ENCODE measurements at places on chromosomes 3 and 15.

DNA sequence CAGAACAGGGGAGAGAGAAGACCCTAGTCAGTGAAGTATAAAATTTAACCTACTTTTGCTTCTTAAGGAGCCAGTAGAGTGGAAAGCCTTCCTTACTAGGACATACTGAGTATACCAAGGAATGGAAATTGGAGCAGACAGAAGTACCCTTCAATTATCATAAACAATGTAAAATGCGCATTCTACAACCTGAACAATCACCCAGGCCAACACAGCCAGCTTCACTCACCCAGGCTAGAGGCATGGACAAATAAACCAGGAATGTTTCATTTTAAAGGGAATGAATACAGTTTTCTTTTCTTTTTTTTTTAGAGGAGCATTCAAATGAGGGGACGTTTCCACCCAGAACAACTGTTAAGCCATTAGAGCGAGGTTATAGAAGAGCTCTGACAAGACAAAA, 41.9 kb upstream of the PLXND1 start:
- DNase-seq, result no peak

GRCh38 chr15:85504749-85505676, 124.6 kb downstream of the AKAP13 start:
- DNase-seq, result peak; percentile 55

DNA sequence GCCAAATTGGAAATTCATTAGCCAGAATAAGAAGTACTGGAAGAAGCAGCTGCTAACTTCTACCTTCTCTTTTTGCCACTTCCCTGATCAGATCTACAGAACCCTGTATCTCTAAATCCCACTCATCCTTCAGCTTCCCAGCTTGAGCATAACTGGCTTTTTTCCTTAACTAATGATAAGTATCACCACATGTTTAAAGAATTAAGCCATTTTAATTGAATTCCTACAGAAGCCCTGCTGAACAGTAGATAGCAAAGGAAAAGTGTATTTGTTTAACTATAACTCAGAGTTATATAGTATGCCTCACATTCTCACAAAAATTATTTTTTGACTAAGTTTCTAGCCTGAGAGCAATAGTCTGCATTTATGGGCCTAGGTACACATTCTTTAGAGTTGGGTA, 262.4 kb downstream of the UBE2E2 start:
- DNase-seq, result no peak

GRCh38 chr15:88125576-88125975, 131.0 kb downstream of the NTRK3 start:
- DNase-seq, result peak; percentile 12

- no peak for DNase-seq
Measured at GRCh38 chr15:31504462-31504839, 177.8 kb downstream of the KLF13 start.

- peak; percentile 87 for DNase-seq
Measured at GRCh38 chr3:186287711-186288110, 74.3 kb downstream of the DGKG start.

DNA sequence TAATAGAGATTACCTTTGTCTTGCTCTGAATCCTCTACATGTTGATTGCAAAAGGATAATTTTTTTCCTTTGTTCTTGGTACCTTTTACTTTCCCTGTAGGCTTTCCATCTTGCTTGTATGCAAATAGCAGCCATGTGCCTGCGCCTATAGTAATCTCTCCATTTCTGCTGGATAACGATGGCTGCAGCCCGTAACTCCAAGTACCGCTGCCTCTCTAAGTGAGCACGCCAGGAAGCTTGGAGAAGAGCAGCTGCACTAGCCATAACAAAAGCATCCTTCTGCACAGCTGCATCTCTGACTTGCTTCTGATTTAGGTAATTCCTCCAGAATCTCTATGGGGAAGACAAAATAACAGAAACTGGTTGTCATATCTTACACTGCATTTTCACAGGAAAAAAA, 89.3 kb downstream of the NR2E3 start:
- no peak for DNase-seq

GRCh38 chr3:137709011-137709601, 55.0 kb upstream of the SOX14 start:
- DNase-seq, result no peak

GRCh38 chr3:38636464-38636863, 13.0 kb downstream of the SCN5A start:
- no peak for DNase-seq

DNA sequence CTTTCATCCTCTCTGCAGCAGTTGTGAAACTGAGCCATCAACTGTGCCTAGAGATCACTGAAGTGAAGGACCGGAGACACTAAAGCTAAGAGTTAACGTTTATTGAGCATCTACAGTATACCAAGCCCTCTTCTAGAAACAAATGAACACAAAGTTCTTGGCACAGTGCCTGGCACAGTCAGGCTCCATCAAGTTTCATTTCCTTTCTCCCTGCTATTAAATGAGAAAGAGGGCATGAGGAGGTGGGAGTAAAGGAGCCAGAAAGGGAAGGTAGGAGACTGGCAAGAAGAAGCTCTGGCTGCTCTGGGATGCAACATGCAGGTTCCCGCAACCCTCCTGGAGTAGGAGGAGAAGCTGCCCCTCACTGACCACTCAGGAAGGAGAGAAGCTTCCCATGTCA, 30.6 kb downstream of the CYP19A1 start:
- DNase-seq, result no peak

DNA sequence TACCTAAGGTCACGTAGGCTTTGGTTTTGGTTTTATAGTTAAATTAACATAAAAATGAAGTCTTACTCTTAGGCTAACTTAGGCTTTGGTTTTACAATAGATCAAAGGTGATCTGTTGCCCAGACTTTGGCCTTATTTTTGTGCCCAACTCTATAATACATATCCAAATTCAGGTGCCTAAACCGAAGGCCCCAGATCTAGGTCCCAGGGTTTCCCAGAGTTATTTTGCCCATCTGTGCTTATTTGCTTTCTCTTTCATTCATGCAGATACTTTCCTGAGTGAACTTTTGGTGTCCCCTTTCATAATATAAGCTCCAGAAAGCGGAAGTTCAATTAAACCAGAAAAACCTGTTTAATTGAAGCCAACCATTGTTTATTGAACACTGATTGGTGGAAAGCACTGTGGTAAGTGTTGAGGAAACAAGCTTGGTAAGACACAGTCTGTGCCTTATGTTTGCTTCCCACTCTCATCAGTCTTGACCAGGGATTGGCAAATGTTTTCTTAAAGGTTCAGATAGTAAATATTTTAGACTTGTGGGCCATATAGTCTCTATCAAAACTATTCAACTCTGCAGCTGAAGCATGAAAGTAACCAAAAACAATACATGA, 209.7 kb downstream of the WDR72 start:
- DNase-seq, result no peak

- DNase-seq, result no peak
Measured at GRCh38 chr3:62705721-62706120, 169.5 kb downstream of the CADPS start.

- no peak for DNase-seq
Measured at GRCh38 chr3:120161902-120162301, 67.7 kb upstream of the GSK3B start.

DNA sequence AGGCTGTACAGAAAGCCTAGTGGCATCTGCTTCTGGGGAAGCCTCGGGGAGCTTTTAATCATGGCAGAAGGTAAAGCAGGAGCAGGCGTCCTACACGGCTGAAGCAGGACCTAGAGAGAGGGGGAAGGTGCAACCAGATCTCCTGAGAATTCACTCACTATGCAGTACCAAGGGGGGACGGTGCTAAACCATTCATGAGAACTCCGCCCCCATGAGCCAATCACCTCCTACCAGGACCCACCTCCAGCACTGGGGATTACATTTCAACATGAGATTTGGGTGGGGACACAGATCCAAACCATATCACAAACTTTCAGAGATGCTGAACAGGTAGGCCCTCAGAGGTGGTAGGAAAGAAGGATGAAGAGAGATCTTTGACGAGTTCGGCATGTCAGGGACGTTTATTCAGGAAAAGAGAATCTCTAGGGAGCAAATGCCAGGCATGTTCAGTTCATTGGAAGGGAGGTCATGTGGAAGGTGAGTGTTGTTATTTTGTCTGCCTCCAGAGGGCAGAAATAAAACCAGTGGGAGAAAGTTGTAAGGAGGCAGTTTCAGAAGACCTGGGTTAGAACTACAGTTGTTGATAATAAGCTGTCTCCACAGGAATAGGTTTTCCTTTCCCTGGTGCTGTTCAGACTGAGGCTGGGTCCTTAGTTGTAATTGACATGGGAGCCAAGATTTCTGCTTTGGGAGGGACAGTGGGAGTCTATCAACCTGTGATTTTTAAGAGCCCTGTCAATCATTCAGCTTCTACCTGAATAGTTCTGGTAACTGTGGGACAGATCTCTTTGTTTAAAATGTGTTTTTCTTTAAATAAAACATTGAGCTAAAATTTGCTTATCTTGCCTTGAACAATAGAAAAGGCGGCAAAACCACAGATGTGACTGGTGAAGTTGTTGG, 4.3 kb upstream of the FNDC3B start:
- DNase-seq, result no peak

- DNase-seq, result no peak
Measured at GRCh38 chr15:45585069-45585791, 1.9 kb upstream of the BLOC1S6 start.

- no peak for DNase-seq
Measured at GRCh38 chr3:17782751-17783150, 40.3 kb upstream of the TBC1D5 start.

DNA sequence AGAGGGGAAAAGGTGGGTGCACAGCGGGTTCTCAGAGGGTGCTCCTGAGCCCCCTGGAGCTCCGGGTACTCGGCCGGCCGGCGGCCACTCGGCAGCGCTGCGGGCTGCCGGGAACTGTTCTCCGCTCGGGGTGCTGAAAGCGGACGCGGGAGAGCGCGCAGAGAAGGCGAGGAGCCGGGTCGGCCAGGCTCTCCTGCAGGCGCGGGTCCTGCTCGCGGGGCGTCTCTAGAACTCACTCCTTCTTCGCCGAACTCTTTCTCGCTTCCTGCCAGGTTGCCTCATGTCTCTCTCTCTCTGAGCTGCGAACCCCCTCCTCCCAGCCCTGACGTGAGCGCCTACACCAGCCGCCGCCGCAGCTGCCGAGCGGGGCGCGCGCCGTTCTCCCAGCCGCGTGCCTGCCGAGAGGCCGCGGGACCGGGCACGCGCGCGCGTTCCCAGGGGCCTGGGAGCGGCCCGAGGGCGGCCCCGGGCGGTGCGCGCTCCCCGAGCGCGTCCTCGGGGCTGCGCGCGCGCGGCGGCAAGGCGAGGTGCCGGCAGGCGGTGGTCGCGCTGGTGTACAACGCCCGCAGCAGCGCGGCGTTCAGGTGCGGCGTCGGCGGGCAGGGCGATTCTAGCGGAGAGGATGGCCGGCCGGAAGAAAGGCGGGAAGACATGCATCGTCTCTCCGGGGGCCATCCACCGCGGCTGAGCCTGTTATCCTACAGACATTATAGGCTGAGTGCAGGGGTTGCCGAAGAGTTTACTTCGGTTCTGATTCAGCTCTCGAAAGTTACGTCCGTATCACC, at the start of gene PEX5L:
Gene PEX5L (minus strand): TSS at position 267 of the 785 bp plus-strand sequence. CDS start 338 bp downstream, outside the sequence.
- DNase-seq, result peak; percentile 7

DNA sequence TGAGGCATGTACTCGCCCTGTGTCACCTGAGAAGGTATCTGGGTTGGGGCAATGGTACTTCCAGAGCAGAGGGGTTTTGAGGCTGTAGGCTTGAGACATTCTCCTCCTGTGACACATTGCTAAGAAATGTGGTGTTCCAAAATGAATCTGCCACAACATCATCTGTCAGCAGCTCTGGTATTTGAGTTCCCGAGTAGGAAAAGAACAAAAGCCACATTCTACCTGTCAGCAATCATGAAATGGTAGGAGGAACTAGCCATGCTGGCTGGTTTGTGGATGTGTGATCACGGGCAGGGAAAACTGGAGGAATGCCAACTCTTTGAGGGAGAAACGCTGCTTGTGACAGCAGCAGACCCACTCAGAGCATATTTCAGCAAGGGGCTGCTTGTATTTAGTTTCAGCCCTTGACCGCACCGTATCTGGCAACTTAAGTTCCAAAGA, 579.4 kb upstream of the TBL1XR1 start:
- no peak for DNase-seq

DNA sequence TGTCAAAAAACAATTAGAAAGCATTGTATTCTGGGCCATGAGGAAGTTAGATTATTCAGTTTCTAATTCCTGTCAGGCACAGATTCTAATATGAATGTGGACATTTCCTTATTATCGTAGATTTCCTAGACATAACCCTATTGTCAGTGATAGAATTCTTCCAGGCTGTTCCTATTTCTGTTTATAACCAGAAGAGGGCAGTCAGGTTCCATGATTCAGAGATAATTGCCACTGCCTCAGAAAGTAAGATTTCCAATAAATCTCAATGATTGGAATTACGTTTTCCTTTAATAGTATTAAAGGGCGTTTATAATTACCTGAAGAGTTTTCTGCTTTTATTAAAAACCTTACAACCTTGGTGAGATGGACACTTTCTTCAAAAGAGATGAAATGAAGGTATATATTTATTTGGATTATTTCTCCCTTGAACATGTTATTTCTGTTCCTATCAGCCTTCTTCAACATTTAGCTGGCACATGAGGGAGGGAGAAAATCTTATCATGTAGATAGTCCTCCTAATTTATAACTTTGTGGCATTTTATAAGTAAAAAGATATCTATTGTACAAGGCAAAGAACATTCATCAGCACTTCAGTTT, 439.2 kb downstream of the MCTP2 start:
- DNase-seq, result peak; percentile 30

DNA sequence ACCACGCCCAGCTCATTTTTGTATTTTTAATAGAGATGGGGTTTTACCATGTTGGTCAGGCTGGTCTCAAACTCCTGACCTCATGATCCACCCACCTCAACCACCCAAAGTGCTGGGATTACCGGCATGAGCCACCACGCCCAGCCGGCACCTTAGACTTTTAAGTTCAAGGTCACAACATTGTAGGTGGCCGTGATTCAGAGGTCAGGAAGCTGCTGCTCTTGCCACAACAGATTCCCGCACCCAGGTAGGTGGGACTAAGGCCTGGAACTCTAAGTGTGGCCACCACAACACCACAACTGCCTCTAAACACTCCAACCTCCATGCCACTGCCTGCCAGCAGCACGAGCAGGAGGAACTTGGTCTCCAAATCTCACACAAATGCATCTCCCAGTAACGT, 196.8 kb downstream of the STT3B start:
- no peak for DNase-seq

- DNase-seq, result no peak
Measured at GRCh38 chr3:23985747-23986544, 40.9 kb downstream of the NR1D2 start.

DNA sequence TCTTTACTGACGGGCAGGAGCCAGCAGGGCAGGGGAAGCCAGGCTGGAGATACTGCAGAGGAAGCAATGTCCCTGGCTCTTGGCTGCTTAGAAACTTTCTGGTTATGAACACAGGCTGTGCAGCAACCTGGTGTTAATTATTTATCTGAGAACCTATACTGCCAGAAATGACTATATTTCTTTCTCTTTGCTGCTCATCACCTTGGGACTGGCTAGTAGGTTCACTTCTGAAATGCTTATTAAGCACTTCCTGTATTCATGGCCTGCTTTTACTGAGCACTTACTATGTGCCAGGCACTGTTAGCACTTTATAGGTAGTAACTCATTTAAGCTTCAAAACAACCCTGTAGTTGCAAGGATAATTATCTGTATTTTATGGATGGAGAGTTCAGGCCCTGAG, 57.6 kb downstream of the RAB11A start:
- DNase-seq, result no peak

- no peak for DNase-seq
Measured at GRCh38 chr3:71579326-71579934, 4.1 kb downstream of the FOXP1 start.

GRCh38 chr3:71109977-71110285, 473.6 kb downstream of the FOXP1 start:
- DNase-seq, result no peak
